ENCODE measurements at places on chromosomes 6 and 20.

DNA sequence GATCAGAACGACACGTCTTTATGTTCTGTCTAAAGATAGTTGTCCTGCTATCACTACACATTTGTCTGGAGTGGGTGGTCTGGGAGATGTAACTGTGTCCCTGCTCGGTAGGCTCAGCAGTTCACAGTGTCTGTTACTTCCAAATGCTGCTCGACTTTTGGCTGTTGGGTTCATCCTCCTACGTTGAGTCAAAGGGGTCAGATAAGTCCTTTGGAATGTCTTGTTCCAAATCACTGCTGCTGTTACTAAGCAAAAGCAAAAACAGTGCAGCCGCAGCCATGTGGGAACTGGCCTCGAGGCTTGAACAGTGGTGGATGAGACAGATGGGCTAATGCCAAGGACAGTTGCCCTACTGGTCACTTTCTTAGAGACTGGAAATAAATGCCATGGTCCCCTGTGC, 272.2 kb upstream of the MAP3K7 start:
- DNase-seq = no peak

DNA sequence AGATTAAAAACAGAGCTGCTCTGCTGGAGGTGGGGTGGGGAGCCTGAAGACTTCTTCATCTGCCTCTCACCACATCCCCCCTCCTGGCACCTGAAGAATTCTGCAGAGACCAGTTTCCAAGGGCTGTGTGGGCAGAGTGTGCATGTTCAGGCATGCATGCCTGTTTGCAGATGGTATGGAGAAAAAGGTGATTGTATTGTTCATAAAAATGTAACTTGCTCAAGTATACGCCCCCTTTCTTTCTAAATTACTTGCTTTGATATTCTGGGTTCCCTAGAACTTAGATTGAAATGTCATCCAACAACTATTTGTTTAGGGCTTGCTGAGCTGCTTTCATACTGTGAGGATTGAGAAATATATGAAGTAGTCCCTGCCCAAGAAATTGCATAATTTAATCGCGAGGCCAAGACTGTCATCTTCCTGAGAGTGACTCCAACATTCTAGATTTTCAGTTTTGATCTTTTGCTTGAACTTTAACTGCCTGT, 83.6 kb downstream of the LCA5 start:
- DNase-seq = peak; percentile 35

GRCh38 chr6:130743175-130743574, 84.0 kb upstream of the SMLR1 start:
- DNase-seq = no peak

GRCh38 chr6:143607168-143607567, 70.6 kb upstream of the PHACTR2 start:
- no peak for DNase-seq

DNA sequence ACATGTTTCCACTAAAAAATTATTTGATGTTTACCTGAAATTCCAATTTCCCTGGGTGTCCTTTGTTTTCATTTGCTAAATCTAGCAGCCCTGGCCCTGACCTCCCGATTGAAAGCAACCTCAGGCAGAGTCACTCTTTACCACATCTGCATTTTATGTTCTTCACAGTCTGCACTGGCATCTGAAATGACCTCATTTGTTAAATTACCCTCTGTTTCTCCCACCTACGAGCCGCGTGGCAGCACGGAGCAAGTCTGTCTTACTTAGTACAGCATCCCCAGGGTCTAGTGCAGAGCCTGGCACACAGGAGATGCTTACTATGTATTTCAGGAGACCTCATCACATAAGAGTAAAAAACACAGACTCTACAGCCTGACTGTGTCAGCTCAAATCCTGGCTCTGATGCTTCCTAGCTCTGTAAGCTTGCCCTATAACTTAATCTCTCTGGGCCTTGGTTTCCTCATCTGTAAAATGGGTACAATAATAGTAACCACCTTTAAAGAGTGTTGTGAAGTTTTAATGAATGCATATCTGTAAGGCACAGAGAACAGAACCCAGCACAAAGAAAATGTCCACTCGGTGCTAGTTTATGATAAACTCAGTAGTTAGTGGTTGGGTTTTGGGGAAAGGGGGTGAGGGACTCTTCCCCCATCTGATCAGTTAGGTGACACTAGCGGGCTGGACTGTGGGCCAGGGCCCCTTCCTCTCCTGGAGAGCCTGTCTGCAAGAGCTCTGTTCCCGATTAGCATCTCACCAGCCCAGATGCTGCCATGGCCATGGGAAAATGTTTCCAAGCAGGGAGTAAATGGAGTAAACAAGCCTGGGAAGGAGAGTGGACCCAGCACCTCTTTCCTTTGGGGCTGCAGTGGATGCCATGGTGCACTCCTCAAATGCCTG, 88.2 kb downstream of the PREX1 start:
- no peak for DNase-seq

- no peak for DNase-seq
Observed at GRCh38 chr6:28709478-28710349, 184.0 kb downstream of the GPX5 start.

- no peak for DNase-seq
Observed at GRCh38 chr6:107026965-107027364, 1.0 kb upstream of the MTRES1 start.

DNA sequence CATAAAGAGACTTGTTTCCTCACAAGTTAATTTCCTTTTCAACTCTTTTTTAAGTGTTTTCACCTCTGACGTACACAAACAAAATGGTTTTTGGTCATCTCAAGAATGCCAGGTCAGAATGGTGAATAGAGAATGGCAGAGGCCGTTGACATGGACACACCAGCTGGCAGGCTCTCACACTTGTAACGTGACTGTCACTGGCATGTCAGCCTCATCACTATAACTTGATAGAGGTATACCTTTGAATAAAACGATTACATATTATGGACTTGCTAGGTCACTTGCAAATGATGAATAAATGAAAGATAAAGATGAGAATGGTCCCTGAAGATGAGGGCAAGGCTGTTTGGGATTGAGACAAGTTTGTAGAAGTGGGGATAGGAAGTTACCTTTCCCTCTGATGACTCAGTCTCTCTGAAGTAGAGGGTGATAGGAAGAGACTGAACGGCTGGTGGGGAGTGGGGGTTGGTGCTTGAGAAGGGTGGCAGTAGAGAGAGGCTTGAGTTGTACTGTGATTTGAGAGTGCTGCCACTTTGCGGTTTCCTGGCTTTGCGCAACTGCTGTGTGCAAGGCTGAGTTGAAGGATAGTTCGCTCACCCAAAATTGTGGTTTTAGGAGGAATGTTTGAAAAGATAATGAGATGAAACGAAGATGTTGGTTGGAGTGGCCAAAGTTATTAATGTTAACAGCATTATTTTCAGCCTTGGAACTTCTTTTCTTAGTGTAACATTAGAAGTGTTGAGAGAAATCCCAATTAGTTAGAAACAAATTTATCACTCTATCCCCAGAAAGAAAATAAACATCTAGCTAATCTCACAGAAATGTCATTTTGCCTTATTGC, 30.3 kb downstream of the TBPL1 start:
- peak; percentile 98 for DNase-seq

DNA sequence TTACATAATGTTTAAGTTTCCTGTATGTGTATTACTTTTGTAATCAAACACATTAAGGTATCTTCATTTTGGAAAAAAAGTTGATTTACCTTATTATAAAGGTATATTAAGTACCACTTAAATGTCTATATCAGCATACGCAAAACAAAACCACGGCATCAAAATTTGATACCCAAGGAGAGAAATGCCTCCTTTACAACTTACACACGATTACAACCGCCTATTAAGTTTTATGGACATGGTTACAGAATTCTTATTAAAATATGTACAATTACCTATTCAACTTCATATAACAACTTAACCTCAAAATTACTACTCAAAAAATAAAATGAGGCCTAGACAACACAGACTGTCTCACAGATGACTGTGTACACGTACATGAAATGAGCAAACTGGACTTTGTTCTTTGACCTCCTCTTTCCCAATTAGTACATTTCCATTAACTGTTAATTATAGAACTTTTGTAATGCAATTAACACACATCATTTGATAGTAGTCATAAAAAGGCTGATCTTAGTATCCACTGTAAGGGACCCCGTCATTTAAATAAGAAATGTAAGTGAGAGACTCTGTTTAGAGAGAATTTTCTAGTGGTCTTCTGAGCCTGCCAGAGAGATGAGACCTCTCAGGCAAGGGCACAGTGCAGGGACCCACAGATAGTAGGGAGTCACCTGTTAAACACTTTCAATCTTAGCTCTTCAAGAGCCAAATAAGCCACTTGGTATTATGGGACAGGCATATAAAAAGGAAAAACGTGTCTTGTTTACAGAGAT, 2.5 kb downstream of the DIDO1 start:
- DNase-seq = no peak

- DNase-seq = no peak
Observed at GRCh38 chr6:167426084-167426483, 101.2 kb downstream of the TTLL2 start.

GRCh38 chr6:10190042-10190441, 224.8 kb downstream of the TFAP2A start:
- DNase-seq = no peak

DNA sequence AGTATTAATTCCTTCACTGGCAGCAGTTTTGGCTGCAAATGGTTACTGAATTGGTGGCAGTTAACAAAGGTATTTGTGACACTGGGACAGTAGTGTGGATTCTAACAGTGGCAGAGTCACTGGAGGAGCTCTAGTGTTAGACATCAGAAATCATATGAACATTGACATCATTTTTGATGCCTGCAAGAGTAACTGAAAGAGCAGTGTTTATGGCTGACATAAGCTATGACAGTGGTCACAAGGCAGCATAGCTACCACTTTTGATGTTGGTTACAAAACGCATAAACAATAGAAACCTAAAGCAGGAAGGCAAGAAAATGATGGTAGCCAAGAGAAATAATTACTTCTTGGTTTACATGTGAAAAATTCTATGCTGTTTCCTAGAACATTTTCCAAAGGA, 326.7 kb upstream of the MAN1A1 start:
- no peak for DNase-seq

GRCh38 chr20:10470276-10470675, 35.2 kb downstream of the SLX4IP start:
- DNase-seq = no peak

DNA sequence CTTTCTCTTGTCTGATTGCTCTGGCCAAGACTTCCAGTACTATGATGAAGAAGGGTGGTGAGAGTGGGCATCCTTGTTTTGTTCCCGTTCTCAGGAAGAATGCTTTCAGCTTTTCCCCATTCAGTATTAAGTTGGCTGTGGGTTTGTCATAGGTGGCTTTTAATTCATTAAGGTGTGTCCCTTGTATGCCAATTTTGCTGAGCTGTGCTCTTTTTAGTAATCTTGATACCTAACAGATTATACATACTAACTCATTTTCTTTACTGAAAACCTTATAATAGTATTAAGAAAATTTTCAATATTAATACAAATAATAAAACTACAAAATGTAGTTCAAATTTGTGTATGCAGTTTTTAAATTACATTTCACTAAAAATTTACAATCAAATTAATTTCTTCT, 379.6 kb upstream of the PLCB4 start:
- DNase-seq = no peak

GRCh38 chr20:19662637-19662995, 95.4 kb upstream of the RIN2 start:
- no peak for DNase-seq

- no peak for DNase-seq
Observed at GRCh38 chr6:54133186-54133585, 21.9 kb downstream of the MLIP start.

GRCh38 chr6:114282292-114282691, 60.5 kb downstream of the HS3ST5 start:
- DNase-seq = no peak

DNA sequence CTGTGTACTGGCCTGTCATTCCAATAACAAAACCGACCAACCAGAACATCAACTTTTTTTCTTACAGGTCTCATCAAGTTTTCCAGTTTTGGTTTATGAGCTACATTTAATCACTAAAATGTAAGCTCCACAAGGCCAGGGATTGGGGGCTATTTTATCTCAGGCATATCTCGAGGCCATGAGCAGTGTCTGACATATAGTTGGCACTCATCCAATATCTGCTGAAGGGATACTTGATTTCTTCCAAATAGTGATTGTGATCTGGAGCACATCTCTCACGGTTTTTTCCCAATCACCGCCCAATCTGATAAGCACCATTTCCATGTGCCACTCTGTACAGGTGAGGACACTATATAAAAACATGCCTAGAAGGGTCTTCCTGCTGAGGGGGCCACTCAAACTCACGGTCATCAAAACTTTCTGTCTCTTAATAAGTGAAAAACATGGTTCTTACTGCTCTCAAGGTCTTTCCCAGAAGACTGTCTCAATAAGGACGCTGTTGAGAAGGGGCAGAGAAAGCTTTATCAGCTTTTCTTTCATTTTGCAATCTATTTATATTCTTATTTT, 65.5 kb downstream of the MAN1A1 start:
- DNase-seq = no peak

DNA sequence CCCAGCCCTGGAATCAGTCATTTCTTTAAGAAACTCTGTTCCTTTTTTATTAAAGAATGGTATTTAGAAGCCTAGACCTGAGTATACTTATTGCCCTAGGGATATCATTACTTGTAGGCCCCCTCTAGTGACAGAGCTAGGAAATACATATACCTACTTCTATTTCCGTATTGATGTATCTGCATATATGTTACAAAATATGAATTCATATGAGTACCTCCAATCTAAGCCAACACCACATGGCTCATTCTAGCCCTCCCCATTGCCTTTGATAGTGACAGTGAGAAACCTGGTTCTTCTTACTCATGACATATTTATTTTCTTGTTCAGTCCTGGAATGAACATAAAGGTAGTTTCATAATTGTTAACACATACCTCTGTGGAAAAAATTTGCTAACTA, 137.2 kb downstream of the FARS2 start:
- peak; percentile 88 for DNase-seq

DNA sequence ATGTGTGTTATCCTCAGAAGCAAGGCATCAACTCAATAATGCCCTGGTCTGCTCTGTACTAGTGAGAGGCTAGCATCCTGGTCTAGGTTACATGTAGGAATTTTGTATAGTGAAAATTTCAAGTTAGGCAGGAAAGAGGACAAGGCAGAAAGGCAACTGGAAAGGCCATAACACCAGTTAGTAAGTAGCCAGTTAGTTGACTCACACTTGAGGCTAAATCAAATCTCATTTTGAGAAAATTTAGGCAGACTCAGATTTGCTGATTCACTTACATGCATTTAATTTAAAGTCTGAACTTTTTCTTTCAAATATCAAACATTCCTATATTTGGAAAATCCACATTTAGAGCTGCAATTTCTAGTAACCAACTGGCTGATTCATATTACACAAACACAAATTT, 184.5 kb upstream of the TCF21 start:
- DNase-seq = no peak

GRCh38 chr6:37980222-37980595, 160.7 kb downstream of the ZFAND3 start:
- no peak for DNase-seq

GRCh38 chr6:5351552-5352210, 90.4 kb downstream of the FARS2 start:
- DNase-seq = peak; percentile 13

DNA sequence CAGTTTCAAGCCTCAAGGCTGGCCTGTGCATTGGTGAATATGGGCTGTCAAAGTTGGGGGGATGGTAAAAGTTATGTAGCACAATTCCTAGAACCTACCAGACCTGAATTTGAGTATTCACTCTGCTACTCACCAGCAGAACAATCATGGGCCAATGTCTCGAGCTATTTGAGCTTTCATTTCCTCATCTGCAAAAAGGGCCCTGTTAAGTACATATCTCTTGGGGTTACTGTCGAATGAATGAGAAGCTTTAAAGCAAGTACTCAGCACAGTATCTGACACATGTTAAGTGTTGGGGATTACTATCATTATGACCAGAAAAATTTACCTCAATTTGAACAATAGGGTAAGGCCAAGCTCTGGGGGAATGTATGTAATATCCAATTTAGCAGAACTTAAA, 13.5 kb upstream of the ENPP4 start:
- DNase-seq = no peak
